Renal cortex interstitium (tissue), 15 donors: ENCODE measurements at places on chromosomes 2 and 18.

DNA sequence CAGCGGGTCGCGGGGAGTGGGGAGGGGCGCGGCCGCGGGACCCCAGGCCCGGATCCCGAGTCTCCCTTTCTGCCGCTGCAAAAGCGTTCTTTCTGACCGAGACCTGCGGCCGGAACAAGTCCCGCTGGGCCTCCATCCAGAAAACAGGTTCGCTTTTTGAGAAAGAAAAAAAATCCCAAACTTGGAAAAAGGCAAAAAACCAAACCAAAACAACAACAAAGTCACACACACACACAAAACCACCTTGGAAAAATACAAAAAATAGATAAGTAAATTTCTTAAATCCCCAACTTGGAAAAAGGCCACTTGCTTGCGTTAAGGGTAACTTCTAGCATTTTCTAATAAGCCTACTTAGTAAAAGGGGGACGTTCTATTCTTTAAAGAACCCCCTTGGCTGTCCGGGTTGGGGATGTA is 250 bp upstream of the CHST10 start:
- DNase-seq: no peak

DNA sequence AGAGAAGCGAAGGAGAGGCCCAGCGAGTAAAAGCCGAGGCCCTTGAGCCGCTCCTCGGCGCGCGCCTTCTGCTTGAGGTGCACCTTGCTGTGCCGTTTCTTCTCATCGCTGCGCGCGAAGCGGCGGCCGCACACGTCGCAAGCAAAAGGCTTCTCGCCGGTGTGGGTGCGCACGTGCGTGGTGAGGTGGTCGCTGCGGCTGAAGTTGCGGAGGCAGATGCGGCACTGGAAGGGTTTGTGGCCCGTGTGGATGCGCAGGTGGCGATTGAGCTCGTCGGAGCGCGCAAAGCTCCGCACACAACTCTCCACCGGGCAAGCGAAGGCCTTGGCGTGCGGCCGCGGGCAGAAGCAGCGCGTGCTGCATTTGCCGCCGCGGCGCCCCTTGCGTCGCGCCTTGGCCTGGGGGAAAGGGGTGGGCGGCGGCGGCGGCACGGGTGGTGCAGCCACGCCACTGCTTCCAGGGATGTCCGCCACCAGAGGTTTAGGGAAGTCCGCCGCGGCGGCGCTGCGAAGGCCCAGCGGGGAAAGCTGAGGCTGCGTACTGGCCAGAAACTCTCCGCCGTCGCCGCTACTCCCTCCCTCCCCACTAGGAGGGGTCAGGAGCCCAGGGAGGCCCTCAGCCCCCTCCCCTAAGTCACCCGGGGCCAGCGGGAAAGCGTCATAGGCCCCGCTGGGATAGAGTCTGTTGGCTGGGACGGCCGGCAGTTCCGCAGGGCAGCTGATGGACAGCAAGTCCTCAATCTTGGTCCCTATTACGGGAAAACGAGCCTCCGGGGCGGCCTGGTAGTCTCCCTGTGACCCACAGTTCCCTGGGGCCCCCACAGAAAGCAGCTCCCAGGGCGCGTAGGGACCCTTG is 1.7 kb downstream of the EGR4 start:
- no peak for DNase-seq

GRCh38 chr2:25290811-25291495 is 50.8 kb downstream of the DNMT3A start:
- no peak for DNase-seq

DNA sequence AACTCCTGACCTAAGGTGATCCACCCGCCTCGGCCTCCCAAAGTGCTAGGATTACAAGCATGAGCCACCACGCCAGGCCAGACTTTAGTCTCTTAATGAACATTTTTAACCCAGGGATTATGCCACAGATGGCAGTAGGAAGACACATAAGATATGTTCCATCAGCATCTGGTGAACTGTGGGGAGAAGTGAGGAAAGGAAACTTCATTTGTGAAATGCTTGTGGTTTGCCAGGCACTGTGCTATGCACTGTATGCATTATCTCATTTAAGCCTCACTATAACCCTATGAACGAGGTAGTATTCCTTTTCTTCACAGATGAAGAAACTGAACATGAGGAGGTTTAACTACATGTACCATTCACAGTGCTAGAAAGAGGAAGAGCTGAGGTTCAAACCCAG is 29.3 kb downstream of the PTRHD1 start:
- no peak for DNase-seq

DNA sequence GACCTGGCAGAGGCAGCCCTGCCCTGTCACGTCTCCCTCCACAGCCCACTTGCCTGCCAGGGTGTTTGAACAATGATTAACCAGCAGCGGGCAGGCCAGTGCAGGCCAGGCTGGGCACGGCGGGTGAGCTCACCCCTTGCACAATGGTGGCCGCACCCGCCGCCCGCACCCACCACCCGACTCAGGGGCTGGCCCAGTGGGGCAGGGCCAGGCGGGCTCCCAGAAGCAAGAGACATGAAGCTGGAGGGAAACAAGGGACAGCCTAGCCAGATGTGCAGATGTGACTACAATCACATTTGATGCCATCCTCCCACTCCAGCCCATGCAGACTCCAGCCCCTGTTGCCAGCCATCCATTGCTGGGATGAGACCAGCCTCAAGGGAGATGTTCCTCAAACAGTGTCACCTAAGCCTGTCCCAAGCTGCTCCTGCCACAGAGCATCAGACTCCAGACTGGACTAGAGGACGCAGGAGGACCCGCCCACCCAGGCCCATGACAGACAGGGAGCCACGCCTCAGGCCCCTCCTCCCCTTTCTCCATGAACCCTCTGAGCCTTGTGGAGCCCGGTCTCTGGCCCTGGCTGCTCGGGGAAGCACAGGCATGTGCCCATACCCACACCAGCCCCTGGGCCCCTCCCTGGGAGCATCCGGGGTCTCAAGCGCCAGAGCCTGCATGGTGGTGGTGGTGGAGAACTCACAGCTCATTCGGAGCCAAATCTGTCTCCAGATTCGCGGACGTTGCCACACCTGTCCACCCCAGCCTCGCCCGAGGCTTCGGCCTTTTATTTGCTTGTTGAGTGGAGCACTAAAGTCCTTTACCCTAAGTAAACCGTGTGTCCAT is 45.0 kb downstream of the SDC1 start:
- no peak for DNase-seq

DNA sequence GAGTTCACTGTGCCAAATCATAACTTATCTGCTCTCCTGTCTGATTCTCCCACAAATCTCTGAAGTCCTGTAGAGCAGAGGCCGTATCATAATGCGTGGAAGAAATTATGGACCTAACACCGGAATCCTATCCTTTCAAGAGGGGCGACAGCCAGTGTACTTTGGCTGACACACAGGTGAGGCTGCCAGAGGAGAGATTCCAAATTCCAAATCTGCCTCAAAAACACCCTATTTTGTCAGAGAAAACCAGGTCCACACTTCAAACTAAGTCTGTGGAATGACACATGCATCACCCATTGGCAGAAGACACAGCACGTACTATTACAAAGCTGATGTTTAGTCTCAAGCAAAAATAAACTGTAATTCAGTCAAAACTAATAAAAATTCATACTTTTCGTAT is 139.2 kb upstream of the PID1 start:
- no peak for DNase-seq

GRCh38 chr2:234770031-234770506 is 181.7 kb upstream of the SH3BP4 start:
- DNase-seq: no peak

- no peak for DNase-seq
Measured at GRCh38 chr2:23624378-23624777, 239.4 kb downstream of the KLHL29 start.

GRCh38 chr2:8983571-8983970 is 19.9 kb downstream of the MBOAT2 start:
- no peak for DNase-seq

GRCh38 chr2:235573331-235574221 is 79.7 kb downstream of the AGAP1 start:
- no peak for DNase-seq

DNA sequence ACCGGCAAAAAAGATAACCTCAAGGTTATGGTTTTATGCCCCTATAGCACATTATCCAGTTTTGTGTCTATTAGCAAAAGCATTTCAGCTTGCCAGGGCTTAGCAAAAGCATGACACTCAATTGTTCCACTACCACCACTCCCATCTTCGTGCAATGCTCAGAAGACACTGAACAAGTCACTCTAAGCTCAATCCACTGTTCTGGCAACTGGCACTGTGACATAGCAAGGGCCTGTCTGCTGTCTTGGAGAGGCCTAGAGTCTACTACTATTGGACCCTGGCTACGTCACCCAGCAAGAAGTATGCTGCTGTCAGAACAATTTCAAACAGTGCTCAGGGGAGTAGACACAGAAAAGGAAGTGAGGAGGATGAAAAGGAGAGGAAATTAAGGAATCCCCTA is 103.5 kb upstream of the PPP1CB start:
- DNase-seq: no peak

DNA sequence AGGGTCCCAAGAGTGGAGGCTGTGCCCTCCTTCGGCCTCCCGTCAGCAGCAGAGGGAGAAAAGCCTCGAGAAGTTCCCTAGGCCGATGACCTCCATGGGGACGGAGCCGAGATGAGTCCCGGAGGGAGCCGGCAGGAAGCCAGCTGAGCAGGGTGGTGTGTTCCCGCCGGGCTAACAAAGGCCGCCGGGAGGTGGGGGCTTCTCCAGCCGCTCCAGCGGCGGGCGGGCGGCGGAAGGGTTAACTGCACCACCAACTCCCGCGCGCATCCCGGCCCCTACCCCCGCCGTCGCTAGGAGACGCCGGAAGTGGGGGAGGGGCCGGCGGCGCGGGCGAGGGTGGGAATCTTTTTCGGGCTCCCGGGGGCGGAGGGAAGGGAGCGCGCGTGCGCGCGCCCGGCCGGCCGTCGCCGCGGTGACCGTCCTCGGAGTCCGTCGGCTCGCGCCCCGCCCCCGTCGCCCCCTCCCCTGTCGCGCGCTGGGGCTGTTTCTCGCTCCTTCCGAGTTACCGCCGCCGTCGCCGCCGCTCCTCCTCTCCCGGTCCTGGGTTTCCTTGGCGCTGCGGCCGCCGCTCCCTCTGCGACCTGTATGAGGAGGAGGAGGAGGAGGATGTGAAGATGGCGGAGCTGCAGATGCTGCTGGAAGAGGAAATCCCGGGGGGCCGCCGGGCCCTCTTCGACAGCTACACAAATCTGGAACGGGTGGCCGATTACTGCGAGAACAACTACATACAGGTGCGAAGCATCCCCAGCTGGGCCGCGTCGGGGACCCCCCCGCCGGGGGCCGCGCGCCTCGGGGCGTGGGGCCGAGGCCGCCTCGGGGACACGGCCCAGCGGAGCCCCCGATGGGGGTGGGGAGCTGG is at the start of gene ABI2:
Gene ABI2 (plus strand): TSS at position 494 of the 859 bp plus-strand sequence. CDS start 121 bp downstream, at position 615.
- peak; percentile 92 for DNase-seq

DNA sequence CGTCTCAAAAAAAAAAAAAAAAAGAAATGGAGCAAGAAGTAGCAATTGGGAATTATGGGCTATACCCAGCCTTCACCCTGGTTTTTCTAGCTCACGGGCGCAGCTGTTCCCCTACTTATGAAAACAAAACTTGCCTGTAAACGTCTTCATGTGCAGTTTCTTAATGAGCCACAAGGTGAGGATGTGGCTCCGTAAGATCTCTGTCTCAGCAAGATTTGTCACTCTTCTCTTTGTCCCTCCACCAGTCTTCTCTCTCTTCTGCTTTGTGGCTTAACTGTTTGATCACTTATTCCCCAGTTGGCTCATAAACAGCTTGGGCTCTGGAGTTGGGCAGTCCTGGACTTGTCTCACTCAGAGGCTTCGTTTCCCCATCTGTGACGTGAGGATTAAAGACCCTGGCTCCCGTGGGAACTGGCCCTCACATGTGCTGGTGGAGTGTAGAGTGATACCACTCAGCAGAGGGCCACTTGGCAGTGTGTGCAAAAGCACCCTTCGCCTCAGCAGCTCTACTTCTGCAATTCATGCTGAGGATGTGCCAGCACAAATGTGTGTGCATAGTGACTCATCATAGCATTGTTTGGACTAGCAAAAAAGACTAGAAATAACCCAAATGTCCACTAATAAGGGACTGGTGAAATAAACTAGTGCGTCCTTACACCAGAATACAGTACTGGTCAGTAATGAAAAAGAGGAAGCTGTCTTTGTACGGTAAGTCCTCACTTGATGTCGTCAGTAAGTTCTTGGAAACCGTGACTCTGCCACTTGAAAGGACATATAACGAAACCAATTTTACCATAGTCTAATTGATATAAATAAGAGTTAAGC is 8.7 kb downstream of the CEP68 start:
- no peak for DNase-seq

DNA sequence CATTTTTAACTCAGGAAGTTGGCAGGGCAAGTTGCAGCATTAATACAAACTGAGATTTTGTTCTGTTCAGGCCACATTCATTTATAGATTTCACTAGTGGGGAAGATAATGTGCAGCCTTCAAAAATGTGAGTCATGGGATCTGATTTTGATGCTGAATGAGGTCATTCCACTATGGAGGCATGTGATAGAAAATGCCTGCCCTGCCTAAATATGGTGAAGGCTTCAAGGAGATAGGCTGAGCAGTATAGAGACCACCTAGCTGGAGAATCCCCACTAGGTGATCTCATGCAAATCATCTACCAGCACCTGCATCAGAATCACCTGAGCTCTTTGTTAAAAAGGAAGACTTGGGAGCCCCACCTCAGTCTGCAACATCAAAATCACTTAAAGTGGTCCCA is 43.7 kb downstream of the PAX3 start:
- DNase-seq: no peak

- no peak for DNase-seq
Measured at GRCh38 chr2:108382196-108382595, 4.4 kb downstream of the SULT1C4 start.

- DNase-seq: no peak
Measured at GRCh38 chr2:60302377-60303126, 250.9 kb downstream of the BCL11A start.

GRCh38 chr2:11677136-11678055 is 7.4 kb upstream of the NTSR2 start:
- DNase-seq: no peak

DNA sequence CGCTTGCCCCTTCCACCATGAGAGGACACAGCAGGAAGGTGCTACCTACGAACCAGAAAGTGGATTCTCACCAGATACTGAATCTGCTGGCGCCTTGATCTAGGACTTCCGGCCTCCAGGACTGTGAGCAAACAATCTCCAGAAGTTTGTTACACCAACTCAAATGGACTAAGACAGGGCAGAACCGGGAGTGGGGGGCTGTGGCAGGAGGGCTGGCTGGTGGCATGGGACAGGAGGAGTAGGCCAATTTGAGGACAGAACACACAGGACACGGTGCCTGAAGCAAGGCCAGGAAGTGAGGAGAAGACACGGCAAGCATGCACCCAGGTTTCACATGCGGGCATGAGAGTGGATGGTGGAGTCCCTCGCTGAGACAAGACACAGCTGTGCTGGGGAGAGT is 40.1 kb downstream of the CRACDL start:
- no peak for DNase-seq
